ENCODE measurements at places on chromosomes 2 and 18.

GRCh38 chr2:202703091-202703490, 68.3 kb downstream of the FAM117B start:
- DNase-seq = no peak

GRCh38 chr2:69805887-69806286, 23.6 kb upstream of the GMCL1 start:
- no peak for DNase-seq

GRCh38 chr2:173760553-173760952, 204.6 kb downstream of the SP3 start:
- DNase-seq = no peak

DNA sequence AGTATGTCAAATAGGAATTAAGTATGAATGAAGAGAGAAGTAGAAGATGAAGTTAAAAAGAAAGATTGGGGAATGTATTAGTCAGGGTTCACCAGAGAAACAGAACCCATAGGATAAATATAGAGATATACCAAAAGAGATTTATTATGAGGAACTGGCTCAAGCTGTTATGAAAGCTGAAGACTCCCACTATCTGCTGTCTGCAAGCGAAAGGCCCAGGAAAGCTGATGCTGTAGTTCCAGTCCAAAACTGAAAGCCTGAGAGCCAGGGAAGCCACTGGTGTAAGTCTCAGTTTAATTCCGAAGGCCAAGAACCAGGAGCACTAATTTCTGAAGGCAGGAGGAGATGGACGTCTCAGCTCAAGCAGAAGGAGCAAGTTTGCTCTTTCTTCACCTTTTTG, 200.9 kb upstream of the FN1 start:
- DNase-seq = no peak

GRCh38 chr18:20963027-20963426, 148.6 kb downstream of the ROCK1 start:
- no peak for DNase-seq

DNA sequence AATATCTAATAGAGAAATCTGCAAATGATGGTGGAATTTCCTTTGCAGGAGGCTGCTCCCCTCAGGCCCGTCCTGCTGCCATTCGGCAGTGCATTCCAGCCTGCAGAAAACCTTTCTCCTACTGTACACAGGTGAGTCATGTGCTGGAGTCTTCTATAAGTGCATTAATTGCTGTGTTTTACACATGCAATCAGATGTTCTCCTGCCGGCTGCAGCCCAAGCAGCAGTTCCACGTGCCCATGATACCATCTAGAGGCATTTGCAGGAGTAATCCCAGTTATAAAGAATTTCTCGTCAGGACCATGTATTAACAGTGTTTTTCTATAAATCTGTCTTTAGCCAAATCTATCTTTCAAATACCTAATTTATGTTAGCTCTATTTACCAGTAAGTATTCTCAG, 304.7 kb upstream of the HNMT start:
- no peak for DNase-seq

DNA sequence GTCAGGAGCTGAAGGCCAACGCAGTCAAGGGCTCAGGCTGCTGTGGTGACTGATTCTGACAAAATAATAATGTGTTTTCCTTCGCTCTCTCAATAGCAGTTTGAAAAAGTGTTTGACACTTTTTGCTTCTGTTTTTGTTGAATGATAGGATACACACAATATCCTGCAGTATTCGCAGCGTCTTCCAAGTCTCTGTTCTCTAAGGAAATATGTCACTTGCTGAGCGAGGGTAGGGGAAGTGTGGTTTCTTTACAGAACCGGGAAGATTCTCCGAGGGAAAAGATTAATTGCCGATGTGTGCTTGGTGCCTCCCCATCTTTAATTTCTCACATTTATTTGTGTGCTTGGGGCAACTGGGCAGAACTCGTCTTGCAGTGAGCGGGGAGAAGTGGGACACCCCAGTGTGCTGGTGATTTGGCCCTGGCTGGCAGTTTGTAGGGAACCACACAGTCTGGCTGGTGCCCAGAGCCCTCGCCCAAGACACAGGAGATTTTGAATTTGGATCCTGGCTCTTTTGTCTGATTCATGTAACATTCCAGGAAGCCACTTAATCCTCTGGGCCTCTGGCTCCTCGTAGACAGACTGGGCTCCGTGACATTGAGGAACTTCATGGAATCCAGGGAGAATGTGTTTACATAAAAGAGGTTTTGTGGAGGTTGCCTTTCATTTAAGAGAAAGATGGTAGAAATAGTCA, 169.4 kb downstream of the LDLRAD4 start:
- no peak for DNase-seq

DNA sequence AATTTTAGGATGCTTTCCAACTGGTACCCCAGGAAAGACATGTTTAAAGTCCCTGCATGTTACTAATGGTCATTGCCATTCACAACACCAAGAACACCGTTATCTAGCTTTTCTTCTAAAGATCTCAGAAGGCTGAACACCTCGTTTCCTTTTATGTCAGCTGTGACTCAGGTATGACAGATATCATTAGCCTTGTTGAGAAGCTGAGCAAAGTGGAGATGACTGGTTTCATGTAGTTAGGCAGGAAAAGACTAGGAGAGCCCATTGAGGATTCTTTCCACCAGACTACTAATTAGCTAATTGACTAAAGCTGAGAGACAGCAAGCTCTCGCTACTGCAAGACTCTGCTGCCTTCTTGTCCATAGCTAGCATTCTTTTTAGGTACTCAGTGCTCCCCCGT, 32.0 kb upstream of the ARL5A start:
- DNase-seq = no peak

GRCh38 chr2:182117196-182117595, 131.5 kb downstream of the PPP1R1C start:
- no peak for DNase-seq

DNA sequence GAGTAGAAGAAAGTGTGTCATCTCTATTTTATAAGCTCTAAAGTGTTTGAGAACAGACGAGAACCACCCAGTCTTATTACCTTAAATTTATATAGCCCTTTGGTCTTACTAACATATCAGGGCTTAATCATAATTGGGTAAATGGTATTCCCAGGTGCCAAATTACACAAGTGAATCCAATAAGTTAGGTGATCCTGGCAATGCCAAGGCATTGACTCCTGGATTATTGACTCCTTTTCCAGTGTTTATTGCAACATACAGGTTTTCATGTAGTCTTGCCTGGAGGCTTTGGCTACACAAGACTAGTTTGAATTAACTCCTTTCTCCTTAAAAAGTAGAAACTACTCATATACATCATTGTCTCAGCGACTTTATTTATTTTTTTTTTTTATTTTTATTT, 59.7 kb upstream of the MAPRE2 start:
- DNase-seq = no peak

DNA sequence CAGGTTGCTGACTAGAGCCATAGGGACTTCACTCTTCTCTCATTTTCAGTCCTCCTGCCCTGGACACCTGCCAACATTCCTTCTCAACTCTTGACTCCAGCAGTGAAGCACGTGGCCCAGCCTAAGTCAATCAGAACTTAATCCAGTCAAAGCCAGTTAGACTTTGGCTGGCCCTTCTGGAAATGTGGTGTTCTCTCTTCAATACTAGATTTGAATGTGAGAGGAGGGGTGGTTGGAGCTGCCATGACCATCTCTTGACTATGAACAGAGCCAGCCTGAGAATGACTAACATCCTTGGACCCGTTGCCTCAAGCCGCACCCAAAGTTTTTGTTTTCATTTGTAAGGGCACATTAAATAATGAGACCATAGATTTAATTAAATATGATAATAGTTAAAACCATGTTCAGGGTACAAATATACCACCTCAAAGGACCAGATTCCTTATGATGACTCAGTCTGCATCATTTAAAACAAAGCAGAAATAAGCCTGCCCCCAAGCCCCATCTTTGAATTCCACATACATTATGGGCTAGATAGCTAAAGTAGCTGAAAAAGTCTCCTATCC, 49.7 kb upstream of the RASGRP3 start:
- DNase-seq = no peak

- DNase-seq = no peak
These were observed 134.3 kb downstream of the ZNF236 start for GRCh38 chr18:76956648-76957047.

DNA sequence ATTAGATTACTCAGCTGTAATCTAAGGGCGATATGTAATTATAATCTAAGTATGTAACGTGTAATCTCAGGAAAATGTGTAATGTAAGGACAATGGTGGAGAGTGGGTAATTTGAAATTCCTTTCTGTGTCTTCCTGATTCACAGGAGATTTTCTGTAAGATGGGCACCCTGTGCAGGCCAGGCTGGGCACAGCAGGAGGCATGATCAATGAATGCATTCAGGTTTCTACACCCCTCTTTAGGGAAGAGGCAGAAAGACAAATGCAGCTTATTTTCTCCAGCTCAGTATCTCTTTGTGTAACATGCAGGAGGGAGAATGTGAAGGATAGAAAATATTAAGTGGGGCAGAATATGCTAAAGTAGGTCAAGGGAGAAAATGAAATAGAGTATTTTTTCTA, 320.1 kb downstream of the PIK3C3 start:
- no peak for DNase-seq

GRCh38 chr2:139477618-139478017, 697.4 kb upstream of the NXPH2 start:
- no peak for DNase-seq

DNA sequence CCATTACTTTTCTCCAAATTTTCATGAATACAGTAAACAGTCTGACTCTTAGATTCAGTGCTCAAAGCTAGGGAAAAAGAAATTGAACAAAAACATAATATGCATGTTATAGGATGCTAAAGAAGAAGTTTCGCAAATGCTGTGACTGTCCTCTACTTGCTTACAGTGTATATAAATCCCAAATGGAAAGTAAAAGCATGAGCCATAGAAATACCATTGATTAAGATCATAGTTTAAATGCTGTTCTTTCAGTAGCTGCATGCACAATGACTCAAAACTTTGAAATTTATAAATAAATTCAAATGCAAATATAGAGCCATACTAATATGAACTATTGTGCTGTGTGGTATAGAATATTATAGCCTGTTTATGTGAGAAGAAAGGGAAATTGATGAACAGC, 1113.9 kb upstream of the ACVR2A start:
- DNase-seq = no peak

DNA sequence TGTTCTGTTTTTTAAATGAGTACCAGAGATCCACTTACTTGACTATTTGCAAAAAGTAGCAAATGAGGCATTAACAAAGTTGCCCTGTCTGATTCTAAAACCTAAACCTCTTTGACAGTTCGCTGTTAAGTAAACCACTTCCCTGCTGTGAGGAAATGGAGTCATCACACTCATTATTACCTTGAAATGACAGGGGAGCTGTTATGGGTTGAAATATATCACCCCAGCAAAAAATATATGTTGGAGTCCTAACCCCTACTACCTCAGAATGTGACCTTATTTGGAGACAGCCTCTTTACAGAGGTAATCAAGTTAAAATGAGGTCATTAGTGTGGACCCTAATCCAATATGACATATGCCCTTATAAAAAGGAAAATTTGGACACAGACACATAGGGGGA, 36.1 kb downstream of the DHRS9 start:
- no peak for DNase-seq

DNA sequence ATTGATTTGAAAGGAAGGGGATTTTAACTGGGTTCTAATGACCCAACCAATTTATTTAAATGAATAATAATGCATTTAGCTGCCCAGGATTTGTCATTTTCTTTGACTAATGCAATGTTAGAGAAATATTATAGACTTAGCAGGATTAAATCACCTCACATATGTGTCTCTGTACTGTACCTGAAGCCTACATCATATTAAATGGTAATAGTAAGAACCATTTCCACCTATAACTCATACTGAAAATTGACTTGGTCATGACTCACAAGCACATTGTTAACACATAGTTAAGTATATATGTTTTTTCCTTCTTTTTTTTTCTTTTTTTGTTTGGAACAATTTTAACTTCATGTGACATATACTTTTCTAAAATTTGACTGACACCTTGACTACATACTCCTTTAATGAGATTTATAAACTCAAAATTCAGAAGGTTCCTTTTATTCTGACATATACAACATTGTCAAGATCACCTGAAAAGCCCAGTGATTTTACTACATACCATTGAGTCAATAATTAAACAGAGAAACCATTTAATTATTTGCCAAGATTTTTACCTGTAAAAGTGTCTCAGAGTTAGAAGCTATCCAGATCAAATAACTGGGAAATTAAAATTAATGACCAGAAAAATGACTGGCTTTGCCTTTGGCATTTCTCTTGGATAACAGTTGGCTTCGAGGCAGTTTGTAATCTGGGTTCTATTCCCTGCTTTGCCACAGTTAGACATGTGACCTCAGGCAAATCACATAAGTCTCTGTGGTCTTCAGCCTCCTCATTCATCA, 58.8 kb upstream of the CDC42EP3 start:
- DNase-seq = no peak

DNA sequence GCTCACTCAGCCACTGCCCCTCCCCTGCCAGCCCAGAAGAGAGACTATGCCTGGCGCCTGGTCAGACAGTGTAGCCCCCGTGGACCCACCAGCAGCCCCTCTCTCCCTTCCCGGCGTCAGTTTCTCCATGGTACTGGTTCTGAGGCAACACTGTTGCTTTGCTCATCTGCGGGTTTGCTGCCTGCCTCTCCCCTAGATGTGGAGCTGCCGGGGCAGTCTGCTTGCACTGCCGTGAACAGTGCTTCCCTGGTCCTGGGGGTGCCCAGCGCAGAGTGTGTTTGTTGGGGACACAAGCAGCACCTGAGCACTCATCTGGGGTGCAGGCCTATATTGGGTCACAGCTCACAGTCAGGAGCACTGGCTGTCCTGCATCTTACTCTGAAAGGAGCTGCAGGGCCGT, 309.9 kb downstream of the NDUFA10 start:
- no peak for DNase-seq

GRCh38 chr2:46025676-46026075, 271.5 kb upstream of the EPAS1 start:
- no peak for DNase-seq

GRCh38 chr2:240140920-240141319, 462 bp upstream of the OTOS start:
- no peak for DNase-seq

DNA sequence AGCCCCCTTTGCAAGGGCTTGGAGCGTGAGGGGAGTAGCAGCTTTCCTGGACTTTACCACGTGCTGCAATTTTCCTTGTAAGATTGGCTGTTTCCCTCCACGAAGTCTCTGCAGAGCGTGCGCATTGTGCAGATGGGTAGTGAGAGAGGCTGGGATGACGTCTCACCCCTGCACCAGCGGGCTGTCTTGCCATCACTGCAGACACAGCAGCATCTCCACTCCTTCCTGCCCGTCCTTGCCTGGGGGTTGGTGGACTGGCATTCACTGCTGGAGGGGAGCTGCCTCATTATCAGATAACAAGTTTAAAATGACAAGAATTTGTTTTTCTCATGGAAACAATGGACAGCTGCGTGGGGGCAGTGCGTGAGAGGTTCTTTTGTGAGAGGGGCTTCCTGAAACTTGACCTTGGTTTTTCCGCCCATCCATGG, 45.3 kb upstream of the HS6ST1 start:
- DNase-seq = no peak
